Stomach (tissue), 19 donors: ENCODE measurements at places on chromosomes 4 and X. TPM values are rescaled to one million over a fixed set of nuclear protein-coding genes. Genes with fewer than 3 reads are reported as not detected.

Gene F9
- not detected for polyA plus RNA-seq

Gene FRMD7
- not detected for polyA plus RNA-seq

Gene AFM
- not detected for polyA plus RNA-seq

Gene PTCHD1
- polyA plus RNA-seq, result 0.78 TPM

Gene MSX1
- polyA plus RNA-seq, result 1.1 TPM

Gene RPS3A
- polyA plus RNA-seq, result 3,008 TPM

Gene CCSER1
- polyA plus RNA-seq, result 1.00 TPM

Gene F11
- polyA plus RNA-seq, result 0.18 TPM

Gene EVC
- 1.5 TPM for polyA plus RNA-seq

Gene FAM149A
- polyA plus RNA-seq, result 5.6 TPM

Gene NLGN4X
- polyA plus RNA-seq, result 0.46 TPM

Gene PCDH18
- 1.3 TPM for polyA plus RNA-seq

Gene BGN
- polyA plus RNA-seq, result 10.5 TPM
